ENCODE measurements at places on chromosomes 3 and 15. TPM values are rescaled to one million over a fixed set of nuclear protein-coding genes. Genes with fewer than 3 reads are reported as not detected.

- no peaks in the 10 kb centered on the region for H3K4me1 ChIP-seq
- no peak for DNase-seq
- H3K4me3 ChIP-seq = no peak overlapping the region
- no peak overlapping the region for H3K27ac ChIP-seq
- no peaks in the 10 kb centered on the region for H3K27me3 ChIP-seq
These were observed 80.3 kb upstream of the ABHD2 start for GRCh38 chr15:89007989-89008388.

GRCh38 chr3:30684356-30684755, 78.0 kb downstream of the TGFBR2 start:
- no peaks in the 10 kb centered on the region for H3K27me3 ChIP-seq
- H3K4me1 ChIP-seq = peaks cover 32% of the 10 kb centered on the region
- H3K36me3 ChIP-seq = no peaks in the 10 kb centered on the region
- DNase-seq = no peak

Gene CGGBP1
- total RNA-seq = 50.3 TPM

DNA sequence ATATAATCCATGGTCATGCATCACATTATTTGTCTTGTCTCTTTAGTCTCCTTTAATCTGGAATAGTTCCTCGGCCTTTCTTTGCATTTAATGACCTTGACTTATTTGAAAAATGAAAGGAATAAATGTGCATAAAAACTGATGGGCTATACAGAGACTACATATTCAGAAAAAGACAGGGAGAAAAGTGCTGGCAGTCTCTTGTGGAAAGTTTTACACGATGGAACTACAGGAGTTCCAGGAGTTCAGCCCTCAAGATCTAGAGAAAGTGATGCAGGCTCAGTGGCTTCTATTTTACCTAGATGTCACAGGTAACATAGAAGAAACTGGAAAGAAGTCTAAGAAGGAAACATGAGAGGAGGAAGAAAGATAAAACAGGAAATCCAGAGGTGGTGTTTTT, 7.6 kb upstream of the ABTB1 start:
- H3K36me3 ChIP-seq = no peaks in the 10 kb centered on the region
- H3K4me3 ChIP-seq = no peak overlapping the region
- H3K4me1 ChIP-seq = no peaks in the 10 kb centered on the region
- H3K27me3 ChIP-seq = no peaks in the 10 kb centered on the region
- DNase-seq = no peak

Gene ISLR
- 115 TPM for total RNA-seq

GRCh38 chr3:76912841-76913383, 127.0 kb upstream of the ROBO2 start:
- H3K4me3 ChIP-seq = no peak overlapping the region
- H3K4me1 ChIP-seq = no peaks in the 10 kb centered on the region
- no peaks in the 10 kb centered on the region for H3K36me3 ChIP-seq
- H3K27ac ChIP-seq = no peak overlapping the region
- DNase-seq = no peak
- no peaks in the 10 kb centered on the region for H3K27me3 ChIP-seq

Gene SLC15A2
- total RNA-seq = 5.9 TPM

DNA sequence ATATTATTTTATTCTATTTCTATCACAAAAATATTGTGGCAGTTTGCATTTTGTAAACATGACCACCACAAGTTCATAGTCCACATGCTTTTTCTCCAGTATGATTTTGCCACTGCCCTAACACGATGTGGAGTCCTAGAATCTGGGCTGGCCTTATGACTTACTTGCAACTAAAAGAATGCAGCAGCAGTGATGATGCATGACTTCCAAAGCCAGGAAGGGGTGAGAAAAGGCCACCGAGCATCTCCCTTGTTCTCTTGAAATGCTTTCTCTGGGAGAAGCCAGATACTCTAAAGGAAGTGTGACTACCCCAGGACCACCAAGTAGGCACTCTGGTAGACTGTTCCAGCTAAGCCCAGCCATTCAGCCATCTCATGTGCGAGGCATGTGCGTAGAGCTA, 191.6 kb upstream of the MRPL3 start:
- H3K4me1 ChIP-seq = no peaks in the 10 kb centered on the region
- no peaks in the 10 kb centered on the region for H3K36me3 ChIP-seq
- no peak overlapping the region for H3K4me3 ChIP-seq

Gene RTF1
- total RNA-seq = 35.6 TPM

Gene SEMA3F
- total RNA-seq = 31.5 TPM

Gene POPDC2
- total RNA-seq = 4.3 TPM

Gene GTPBP8
- total RNA-seq = 14.0 TPM

DNA sequence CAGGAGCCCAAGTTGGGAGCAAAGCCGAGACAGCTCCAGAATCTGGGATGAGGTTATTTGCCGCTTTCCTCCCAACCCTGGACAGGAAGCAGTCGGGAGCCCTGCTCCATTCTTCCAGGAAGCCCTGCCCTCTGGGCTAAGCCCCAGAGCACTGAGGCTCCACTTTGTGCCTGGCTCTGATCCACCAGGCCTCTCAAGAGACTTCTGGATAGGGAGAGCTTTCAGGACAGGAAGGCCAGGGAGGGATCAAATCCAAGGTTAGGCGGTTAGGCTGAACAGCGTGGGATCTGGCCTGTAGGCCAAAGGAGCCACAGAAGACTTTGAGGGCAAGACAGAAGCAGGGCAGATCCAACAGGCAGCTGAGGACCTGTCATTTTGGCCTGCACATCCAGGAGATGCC, 835 bp downstream of the STOML1 start:
- H3K4me1 ChIP-seq = peaks cover 11% of the 10 kb centered on the region
- peak overlapping the region; percentile 68 for H3K27ac ChIP-seq
- peak; percentile 66 for DNase-seq
- peak overlapping the region; percentile 52 for H3K4me3 ChIP-seq
- no peaks in the 10 kb centered on the region for H3K27me3 ChIP-seq

GRCh38 chr3:21390136-21390535, 360.9 kb downstream of the ZNF385D start:
- H3K4me3 ChIP-seq = no peak overlapping the region
- H3K36me3 ChIP-seq = no peaks in the 10 kb centered on the region
- no peak for DNase-seq
- no peaks in the 10 kb centered on the region for H3K4me1 ChIP-seq
- H3K27ac ChIP-seq = no peak overlapping the region

- peak overlapping the region; percentile 18 for H3K27ac ChIP-seq
- H3K4me1 ChIP-seq = peaks cover 25% of the 10 kb centered on the region
- no peak overlapping the region for H3K4me3 ChIP-seq
- H3K36me3 ChIP-seq = no peaks in the 10 kb centered on the region
- DNase-seq = no peak
- H3K27me3 ChIP-seq = no peaks in the 10 kb centered on the region
These were observed 22.9 kb upstream of the PLXNA1 start for GRCh38 chr3:126959921-126960603.

DNA sequence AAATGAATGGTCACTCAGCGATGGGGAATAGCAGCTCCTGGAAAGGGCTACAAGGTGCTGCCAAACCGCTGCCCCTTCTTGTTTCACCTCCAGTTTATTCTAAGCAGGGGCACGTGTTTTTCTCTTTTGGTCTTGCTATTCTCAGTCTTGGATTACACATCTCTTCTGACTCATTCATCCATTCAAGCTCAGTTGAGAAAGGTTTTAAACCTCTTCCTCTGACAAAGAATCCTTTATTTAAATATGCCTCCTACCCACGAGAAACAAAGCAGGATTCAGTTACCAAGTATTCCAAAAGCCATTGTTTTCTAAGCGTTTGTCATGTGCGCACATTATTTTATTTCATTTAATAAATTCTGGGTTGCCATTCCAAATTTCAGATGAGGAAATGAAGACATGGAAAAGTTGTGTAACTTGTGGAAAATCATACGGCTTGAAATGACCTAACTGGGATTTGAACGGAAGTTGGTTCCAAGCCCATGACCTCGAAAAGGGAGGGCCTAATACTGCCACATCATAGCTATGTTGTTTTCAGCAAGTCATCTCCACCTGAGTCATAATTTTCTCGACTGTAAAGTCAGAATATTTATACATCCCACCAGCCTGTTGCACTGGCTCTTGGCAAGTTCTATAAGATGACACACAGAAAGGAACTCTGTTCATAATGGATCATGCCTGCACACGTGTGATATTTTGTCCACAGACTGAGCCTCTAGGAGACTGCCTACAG, 292.0 kb upstream of the SLCO3A1 start:
- no peaks in the 10 kb centered on the region for H3K27me3 ChIP-seq
- H3K27ac ChIP-seq = no peak overlapping the region
- no peak overlapping the region for H3K4me3 ChIP-seq
- DNase-seq = no peak
- H3K4me1 ChIP-seq = peaks cover 1% of the 10 kb centered on the region

DNA sequence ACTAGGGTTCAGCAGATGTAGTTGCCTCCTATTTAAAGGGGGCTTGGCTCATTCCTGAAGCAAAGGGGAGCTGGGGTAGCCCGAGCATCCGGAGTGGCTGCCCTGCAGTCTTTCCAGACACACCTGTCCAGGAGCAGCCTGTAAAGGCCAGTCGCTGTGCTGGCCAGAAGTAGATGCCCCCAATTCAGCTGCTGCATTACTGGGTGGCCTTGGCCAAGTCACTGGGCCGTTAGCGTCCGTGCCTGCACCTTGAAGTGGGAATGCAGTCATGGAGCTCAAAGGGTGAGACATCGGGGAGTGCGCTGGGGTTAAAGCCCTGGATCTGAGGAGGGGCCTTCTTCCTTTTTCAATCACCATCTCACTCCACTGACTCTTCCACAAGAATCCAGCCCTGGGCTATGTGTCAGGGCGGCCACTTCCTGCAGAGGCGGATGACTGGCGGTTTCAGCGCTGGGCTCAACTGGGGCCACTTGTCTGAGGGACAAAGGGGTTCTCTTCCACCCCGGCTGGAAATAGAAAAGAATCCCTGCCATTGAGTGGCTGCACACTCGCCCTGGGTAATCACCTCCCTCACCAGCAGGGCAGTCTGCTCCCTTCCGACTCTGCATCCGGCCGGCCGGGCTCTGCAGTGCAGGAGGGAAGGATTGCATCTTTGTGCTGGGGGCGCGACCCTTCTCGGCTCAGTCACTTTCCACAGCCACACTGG, 11.8 kb downstream of the ALDH1A3 start:
- no peak overlapping the region for H3K4me3 ChIP-seq
- no peak for DNase-seq
- no peak overlapping the region for H3K27ac ChIP-seq
- no peaks in the 10 kb centered on the region for H3K36me3 ChIP-seq

GRCh38 chr3:196227629-196228493, 11.5 kb downstream of the SLC51A start:
- H3K4me3 ChIP-seq = no peak overlapping the region
- no peaks in the 10 kb centered on the region for H3K36me3 ChIP-seq
- peak; percentile 69 for DNase-seq
- peaks cover 14% of the 10 kb centered on the region for H3K4me1 ChIP-seq
- peak overlapping the region; percentile 62 for H3K27ac ChIP-seq

DNA sequence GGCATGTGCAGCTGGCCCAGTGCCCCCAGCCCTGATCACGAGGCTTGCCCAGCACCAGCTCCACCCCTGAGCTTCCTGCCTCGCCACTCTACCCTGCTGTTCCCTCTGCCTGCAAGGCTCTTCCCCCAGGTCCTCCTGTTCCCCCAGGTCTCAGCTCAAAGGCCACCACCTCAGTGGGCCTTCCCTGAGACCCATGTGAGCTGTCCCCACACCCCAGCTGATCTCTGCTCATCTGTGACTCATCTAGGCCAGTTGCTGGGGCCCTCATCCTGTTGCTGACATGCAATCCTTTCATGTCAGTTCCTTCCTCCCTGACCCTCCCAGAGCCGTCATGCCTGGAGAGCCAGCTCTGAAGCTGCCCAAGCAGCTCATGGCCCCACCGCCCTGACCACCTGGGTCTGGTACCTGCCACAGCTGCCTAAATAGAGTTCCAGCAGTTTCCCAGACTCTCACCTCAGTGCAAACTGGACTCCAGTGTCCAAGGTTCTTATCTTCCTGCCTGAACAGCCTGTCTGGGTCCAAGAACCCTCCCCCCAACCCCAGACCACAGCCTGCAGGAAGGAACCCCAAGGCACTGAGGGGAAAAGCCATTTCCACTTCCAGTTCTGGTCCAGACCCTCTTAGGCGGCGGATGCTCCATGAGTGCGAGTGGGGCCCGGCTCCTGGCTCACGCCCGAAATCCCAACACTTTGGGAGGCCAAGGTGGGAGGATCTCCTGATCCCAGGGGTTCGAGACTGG, 116.6 kb upstream of the IQSEC1 start:
- H3K27me3 ChIP-seq = no peaks in the 10 kb centered on the region
- DNase-seq = no peak
- H3K4me1 ChIP-seq = no peaks in the 10 kb centered on the region
- no peak overlapping the region for H3K4me3 ChIP-seq
